Thyroid gland (tissue), 4 donors: ENCODE measurements at places on chromosomes 3 and 15. TPM values are rescaled to one million over a fixed set of nuclear protein-coding genes. Genes with fewer than 3 reads are reported as not detected.
A peak's percentile ranks its signal among the peaks of the same experiment; 100 is the strongest.

DNA sequence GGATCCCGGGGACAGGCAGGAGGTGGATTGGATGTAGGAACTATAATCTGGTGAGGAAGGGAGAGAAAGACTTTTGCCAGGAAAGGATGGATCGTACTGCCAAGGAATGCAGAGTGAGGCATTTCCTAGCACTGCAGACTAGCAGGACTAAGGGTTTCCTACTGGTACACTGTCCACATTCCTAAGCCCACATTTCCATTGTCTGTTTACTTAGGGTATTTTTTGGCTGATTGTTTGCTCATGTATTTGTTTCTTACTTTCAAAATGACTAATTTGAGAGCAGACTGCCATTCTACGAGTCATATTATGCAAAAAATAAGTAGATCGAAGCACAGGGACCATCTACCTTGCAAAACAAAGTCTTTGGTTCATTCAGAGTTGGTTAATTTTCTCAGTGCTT is 1029.5 kb upstream of the NR2F2 start:
- H3K4me1 ChIP-seq = no peaks in the 10 kb centered on the region
- no peak overlapping the region for H3K4me3 ChIP-seq
- H3K27ac ChIP-seq = no peak overlapping the region
- H3K36me3 ChIP-seq = no peaks in the 10 kb centered on the region
- H3K27me3 ChIP-seq = no peaks in the 10 kb centered on the region

- no peak overlapping the region for H3K27ac ChIP-seq
- H3K27me3 ChIP-seq = no peaks in the 10 kb centered on the region
- DNase-seq = no peak
- no peaks in the 10 kb centered on the region for H3K36me3 ChIP-seq
These were observed 32.0 kb upstream of the APEH start for GRCh38 chr3:49641921-49642707.

DNA sequence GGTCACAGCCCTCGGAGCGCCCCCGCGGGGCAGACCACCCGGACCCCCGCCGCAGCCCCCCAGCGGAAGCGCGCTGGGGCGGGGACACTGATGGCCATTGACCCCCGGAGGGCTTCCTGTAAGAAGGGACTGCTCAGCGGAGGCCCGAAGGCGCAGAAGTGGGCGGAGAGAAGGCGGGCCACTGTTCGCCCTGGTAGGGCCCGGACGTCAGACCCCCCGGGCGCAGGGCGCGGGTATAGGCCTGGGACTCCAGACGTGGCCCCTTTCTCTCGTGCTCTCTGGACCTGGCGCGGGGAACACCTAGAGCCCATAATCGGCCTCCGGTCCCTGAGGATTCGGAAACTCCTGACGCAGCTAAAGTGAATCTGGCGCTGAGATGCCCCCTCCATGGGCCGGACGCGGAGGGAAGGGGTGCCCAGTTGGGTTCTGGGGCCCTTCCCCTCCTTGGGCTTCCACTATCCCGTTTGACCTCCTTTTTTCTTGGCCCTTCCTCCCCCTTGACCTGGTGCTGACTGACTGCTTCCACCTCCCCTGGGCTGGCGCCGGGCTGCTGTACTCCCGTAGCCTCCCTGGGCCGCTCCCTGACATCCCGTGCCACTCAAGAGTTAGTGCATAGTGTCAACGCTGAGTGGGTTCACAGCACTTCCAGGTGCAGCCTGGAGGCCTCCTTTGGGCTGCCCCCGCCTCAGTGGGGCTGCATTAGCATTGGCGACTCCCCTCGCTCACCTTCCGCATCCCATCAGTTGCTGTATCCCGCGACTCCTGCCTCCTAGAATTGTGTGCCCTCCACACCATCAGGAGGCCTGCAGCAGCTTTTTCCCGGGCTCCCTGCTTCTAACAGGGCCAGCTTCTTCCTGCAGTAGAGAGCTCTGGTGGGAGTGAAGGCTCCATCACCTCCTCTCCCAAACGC is 694 bp downstream of the ABTB1 start:
- peak overlapping the region; percentile 69 for H3K27ac ChIP-seq
- H3K4me3 ChIP-seq = peak overlapping the region; percentile 97
- H3K4me1 ChIP-seq = peaks cover 14% of the 10 kb centered on the region
- H3K27me3 ChIP-seq = no peaks in the 10 kb centered on the region

DNA sequence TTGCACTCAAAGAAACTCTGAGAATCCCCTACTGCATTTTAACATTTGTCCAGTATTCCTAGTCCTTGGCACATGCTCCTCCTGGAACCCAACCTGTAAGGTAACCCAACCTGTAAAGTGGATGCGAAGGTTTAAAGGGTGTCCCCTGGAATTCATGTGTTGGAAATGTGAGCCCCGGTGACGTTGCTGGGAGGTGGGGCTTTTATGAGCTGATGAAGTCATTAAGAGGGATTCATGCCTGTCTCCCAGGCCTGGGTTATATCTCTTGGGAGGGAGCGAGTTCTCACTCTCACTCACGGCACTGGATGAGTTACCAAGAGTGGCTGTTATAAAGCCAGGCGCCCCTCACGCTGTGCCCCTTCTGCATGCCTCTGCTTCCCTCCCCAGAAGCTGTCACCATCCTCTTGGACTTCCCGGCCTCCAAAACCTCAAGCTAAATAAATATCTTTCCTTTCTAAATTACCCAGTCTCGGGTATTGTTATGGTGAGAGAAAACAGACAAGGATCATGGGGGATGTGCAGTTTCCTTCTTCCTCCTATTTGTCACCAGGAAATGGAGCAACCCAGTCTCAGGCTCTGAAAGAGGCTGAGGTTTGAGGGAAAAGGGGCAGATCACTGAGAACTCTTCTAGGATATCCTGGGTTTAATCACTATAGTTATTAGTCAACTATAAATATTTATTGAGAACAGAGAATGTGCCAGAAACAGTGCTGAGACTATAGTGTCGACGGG is 7.6 kb downstream of the XXYLT1 start:
- H3K36me3 ChIP-seq = no peaks in the 10 kb centered on the region
- peaks cover 6% of the 10 kb centered on the region for H3K4me1 ChIP-seq
- no peaks in the 10 kb centered on the region for H3K27me3 ChIP-seq
- no peak overlapping the region for H3K27ac ChIP-seq
- no peak overlapping the region for H3K4me3 ChIP-seq

Gene LMAN1L
- total RNA-seq = not detected

DNA sequence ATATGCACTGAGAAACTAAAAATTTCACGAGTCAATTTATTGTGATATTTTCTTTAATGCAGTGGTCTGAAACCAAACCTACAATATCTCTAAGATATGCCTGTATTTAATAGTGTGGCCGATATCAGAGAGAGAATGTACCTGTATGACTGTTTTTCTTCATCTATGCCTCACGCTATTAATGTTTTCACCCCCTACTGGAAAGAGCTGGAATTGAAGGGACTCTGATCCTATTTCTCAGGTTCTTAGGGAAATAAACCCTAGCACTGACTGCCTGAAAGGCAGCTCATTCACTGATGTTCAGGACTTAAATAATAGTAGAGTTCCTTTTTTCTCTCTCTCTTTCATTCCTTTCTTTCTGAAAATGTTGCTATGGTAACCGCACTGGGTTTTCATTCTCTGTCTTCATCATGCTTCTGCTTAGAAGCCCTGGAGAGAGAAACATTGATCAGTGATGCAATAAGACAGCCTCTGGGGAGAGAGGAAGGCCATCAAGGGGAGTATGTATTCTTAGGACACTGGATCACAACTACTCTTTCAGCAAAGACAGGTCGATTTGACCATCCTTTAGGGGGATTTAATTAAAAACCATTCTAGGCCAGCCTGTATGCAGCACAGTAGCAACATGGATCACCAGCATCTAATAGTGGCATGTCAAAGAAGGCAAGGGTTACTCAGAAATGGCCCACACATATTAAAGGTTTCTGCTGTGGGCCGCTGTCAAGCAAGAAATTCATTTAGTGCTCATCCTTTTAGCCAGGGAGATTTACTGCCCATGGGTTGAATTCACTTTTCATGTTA is 1135.7 kb downstream of the IGSF11 start:
- no peak overlapping the region for H3K4me3 ChIP-seq
- DNase-seq = no peak
- no peaks in the 10 kb centered on the region for H3K4me1 ChIP-seq
- H3K36me3 ChIP-seq = no peaks in the 10 kb centered on the region

DNA sequence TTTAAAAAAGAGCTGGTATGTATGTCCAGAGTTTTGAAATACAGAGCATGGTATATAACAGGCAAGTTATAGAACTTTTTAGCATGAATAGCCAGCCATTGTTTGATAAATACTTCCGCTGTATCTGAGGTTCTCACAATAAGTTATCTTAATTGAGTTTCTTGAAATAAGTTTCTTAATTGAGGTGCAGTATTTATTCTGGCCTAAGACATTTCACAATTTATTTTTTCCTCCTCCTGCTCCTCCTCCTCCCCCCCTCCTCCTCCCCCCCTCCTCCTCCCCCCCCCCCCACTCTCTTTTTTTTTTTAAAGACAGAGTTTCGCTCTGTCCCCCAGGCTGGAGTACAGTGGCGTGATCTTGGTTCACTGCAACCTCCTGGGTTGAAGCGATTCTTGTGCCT is 83.4 kb downstream of the VPS8 start:
- H3K27me3 ChIP-seq = no peaks in the 10 kb centered on the region
- DNase-seq = no peak
- H3K4me3 ChIP-seq = no peak overlapping the region
- H3K36me3 ChIP-seq = no peaks in the 10 kb centered on the region
